ENCODE measurements at places on chromosomes 7 and 10.

GRCh38 chr10:48502791-48503190, 102.1 kb downstream of the ARHGAP22 start:
- no peak for DNase-seq

DNA sequence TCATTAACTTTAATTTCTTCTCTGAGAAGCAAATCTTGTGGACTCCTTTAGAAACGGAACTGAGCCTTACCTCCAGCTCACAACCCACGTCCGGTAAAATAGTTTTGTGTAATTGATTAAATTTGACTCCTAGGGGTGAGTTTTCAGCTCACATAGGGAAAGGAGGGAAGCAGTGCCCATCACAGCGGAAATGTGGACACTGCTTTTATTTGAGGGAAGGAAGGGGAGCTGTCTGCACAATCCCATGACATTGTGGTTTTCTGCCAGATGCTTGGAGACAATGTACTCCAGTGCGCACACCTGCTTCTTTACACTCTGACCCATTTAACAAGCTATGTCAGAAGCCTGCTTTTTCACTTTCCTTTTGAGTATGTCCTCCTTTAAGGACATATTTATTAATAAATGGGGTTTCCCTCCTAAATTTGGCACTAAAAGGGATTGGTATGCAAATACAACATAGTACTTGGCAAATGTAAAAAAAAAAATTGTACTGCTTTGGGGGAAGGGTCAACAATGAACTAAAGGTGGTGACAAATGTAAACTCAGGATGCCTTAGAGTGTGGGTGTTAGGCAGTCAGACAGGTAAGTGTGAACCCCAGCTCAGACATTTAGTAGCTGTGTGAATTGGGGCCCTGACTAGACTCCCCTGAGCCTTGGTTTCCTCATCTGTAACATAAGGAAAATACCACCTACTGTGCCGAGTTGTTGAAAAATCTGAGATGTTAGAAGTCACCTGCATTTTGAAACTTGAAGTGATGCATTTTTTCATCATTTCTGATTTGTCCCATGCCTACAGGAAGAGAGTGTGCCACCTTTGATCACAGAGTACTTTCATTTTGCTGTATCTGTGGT, 90.2 kb upstream of the KLF6 start:
- DNase-seq: no peak

GRCh38 chr7:96689414-96689813, 20.2 kb downstream of the SEM1 start:
- no peak for DNase-seq

DNA sequence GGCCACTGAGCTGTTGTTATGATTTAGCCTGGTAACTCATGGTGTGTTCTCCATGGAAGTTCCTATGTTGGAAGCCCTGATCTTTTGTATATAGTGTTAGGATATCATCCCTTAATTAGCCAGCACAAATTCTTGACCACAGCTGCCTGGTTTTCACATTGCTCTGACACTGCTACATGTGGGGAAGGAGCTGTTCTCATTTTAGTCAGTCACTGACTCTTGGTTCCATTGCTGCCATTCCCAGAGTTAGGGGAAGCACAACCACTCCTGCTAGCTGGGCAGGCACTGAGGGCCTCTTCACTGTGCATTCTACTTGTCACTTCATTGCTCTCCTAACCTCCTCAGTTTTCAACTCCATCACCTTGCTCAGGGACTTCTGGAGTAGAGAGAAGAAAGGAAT, 98.4 kb upstream of the GJD4 start:
- DNase-seq: no peak

DNA sequence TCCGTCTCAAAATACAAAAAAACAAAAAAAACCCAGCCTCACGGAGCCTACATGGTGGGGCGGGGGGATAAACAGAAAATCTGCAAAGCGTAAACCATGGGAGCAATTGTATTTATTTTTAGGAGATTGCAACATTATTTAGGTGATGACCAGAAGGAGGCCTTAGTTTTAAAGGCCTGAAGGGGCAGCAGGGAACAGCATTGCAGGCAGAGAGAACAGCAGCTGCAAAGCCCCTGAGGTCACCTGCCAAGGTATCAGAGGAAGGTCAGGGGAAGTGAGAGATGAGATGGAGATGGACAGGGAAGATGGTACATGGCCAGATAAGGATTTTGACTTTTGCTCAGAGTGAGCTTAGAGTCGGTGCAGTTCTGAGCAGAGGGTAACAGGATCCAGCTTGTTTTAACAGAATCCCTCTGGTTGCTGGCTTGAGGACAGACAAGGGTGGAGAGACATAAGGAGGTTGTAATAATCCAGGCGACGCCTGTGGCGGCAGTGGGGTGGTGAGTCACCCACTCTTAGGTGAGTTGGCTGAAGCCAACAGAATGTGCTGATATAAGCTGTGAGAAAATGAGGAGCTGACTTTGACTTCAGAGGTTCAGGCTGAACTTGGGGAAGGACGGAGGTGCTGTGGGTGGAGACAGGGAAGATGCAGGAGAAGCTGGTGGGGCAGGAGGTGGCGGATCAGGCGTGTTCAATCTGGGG, 82.3 kb upstream of the GTF2I start:
- DNase-seq: no peak

DNA sequence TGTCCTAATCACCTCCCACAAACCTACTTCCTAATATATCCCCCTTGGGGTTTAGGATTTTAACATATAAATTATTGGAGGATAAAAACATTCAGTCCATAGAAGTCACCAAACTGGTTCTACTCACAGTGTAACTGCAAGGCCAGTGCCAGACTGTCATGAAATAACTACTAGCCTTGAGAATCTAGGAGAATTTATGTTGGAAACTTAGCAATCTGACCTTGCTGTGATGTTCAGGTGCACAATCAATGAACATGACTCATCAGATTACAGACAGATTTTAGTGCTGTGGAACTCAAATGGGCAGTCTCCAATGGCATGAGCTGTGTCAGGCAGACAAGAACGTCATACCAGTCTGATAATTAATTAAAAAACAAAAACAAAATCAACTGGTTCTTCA, 571.4 kb upstream of the IGFBP3 start:
- no peak for DNase-seq

DNA sequence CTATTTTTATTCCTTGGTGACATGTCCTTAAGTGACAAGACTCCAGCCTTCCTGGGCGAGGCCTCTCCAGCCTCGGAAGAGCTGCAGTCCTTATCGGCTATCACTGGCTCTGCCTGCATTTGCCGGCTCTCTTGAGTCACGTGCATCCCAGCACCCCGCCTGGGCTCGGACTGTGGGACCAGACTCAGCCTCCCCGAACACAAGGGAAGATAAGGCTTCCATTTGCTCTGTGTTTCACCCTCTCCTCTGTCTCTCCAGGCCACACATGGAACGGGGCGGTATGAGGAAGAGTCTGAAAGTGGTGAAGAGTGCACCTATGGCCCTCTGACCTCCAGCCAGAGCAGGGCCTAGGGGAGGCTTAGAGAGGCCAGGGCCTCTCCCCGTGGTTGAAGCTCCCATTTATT, 4.7 kb downstream of the GDF2 start:
- no peak for DNase-seq

Data from cortex of kidney (tissue), 1 donor.